Activated CD8-positive, alpha-beta memory T cell treated with anti-CD3 and anti-CD28 coated beads for 48 hours (primary cell): ENCODE measurements at places on chromosomes 2 and 18.

DNA sequence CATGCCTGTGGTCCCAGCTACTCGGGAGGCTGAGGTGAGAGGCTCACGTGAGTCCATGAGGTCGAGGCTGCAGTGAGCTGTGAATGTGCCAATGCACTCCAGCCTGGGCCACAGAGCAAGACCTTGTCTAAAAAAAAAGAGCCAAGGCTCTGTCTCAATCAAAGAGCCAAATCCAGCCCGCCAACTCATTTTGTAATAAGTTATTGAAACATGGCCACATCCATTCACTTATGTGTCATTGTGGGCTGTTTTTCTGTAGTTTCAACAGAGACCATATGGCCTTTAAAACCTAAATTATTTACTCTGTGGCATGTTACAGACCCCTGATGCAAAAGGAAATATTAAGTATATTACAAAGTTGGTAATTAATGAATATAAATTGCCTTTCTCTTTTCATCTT is 60.8 kb downstream of the GPR39 start:
- DNase-seq, result no peak

GRCh38 chr2:228590681-228591080 is 409.2 kb upstream of the SPHKAP start:
- DNase-seq, result no peak

DNA sequence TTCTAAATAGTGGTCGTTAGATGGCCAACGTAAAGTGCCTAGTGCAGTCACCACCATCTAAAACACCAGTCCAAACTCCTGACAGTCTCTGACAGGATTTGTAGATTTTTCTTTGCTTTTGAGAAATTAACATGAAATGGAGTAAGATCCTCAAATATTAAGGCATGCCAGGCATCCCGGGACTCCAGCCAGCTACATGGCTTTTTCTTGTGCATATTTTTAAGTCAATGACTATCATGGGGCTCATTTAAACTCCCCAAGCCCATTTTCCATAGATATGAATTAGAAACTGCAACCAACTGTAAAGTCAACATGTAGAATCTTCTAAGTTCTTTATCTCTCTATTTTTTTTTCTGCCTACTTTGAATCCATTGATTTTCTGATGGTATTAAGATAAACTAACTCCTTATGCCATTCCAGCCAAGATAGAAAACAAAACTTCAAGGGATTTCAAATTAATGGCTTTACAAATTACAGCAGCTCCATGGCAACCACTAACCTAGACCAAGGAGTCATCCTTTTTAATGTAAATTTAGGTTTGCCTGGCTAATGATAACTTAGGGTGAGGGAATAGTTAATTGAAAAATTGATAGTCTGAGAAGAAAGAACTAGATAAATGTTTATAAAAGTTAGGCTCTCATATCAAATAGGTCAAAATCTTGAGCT is 764.1 kb upstream of the NXPH2 start:
- DNase-seq, result no peak

DNA sequence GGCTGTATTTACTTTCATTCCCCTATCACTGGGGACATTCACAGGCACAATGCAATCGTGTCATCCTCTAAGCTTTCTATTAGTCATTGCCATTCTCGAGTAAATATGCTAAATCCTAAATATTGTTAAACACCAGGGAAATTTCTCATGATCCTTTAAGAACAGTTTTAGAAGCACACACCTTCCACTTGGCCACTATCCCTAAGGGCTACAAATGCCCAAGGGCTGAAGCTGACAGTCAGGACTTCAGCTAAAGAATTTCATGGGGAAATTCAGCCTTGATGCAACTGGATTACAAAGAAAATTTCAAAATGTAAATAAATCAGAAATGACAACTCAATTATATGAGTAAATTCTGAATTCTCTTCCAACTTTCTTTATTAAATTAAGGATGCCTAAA is 163.1 kb upstream of the PID1 start:
- DNase-seq, result no peak

DNA sequence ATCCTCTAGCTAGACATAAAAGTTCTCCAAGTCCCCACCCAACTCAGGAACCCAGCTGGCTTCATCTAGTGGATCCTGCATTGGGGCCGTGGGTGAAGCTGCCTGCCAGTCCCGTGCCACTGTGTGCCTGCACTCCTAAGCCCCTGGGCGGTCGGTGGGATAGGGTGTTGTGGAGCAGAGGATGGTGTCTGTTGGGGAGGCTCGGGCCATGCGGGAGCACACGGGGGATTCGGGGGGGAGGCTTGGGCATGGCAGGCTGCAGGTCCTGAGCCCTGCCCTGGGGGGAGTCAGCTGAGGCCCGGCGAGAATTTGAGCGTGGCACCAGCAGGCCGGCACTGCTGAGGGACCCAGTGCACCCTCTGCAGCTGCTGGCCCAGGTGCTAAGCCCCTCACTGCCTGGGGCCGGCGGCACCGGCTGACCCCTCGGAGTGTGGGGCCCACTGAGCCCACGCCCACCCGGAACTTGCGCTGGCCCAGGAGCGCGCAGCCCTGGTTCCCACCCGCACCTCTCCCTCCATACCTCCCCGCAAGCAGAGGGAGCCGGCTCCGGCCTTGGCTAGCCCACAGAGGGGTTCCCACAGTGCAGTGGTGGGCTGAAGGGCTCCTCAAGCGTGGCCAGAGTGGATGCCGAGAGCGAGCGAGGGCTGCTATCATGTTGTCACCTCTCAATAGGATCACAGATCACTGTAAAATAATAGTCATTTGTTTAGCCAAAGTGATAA is 86.4 kb downstream of the ARL6IP6 start:
- no peak for DNase-seq

DNA sequence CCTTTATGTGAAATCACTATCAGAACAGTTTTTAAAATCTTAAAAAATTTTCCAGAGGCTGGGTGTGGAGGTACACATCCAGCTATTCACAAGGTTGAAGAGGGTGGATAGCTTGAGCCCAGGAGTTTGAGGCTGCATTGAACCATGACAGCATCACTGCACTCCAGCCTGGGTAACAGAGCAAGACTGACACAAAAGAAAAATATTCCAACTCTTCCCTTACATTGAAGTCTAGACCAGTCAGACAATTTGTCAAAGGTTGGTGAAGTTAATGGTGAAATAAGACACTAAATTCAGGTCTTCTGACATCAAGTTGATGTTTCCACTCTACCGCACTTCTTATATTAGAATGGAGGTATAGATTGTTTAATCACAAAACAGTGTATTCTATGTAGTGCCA is 52.8 kb downstream of the HYCC2 start:
- DNase-seq, result no peak

- DNase-seq, result no peak
These were observed 37.0 kb upstream of the CASP8 start for GRCh38 chr2:201223089-201224073.

GRCh38 chr18:78542204-78542603 is 437.4 kb upstream of the SALL3 start:
- DNase-seq, result no peak

GRCh38 chr2:70936165-70936978 is 672 bp downstream of the ATP6V1B1 start:
- DNase-seq, result no peak

DNA sequence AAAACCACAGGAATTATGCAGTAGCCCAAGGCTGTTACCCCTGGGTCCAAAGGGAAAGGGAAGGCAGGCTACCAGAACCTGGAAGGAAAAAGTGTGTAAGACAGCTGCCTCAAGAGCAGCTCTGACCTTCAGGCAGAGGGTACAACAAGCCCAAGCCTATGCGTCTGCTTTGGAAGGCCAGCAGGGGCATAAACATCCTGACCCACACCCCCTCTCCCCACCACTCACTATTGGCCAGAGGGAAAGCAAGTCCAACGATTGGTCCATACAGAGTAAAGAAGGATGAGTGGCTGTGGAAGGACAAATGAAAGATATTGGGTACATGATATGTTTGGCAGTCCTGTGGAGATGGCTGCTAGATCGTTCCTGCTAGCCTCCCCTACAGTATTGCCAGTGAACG is 227.6 kb upstream of the HNRNPA3 start:
- no peak for DNase-seq

GRCh38 chr18:13548106-13548819 is 178.1 kb downstream of the FAM210A start:
- DNase-seq, result no peak

- DNase-seq, result no peak
These were observed 252.7 kb downstream of the NR4A2 start for GRCh38 chr2:156079845-156080244.

DNA sequence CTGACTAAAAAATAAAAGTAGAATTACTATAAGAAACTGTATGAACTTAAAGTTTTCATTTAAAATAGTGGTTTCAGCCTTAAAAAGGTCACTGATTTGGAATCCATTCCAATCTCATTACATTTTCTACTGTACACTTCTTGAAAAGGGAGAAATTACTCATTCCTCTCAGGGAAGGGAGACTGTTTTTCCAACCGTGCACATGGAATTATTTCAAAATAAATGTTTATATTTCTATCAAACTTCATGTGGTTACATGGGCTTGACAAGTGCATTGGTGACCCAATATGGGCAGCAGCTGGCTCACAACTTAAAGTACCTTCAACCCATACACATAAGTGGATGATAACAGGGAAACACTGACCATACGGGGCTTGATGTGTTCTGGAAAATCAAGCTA is 324.5 kb upstream of the THUMPD2 start:
- DNase-seq, result no peak

- no peak for DNase-seq
These were observed 36.8 kb upstream of the WIPF1 start for GRCh38 chr2:174634130-174635014.

- no peak for DNase-seq
These were observed 44.6 kb downstream of the IRS1 start for GRCh38 chr2:226754821-226755604.
